ENCODE measurements at places on chromosomes 7 and 10.

DNA sequence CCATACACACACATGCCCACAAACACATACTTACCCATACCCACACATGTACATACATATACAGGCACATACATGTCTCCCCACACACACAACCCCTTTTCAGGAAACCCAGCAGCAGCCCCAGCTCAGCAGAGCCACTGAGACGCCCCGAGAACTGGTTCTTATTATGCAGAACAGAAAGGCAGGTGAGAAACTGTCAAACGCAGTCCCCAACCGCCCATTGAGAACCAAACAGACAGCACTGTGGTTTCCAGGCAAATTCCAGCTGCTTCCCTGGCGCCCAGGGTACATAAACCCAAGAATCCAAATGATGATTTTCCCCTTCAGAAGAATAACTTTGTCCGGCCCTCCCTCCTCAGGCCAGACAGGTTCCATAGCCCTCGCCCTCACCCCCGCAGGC, 366.6 kb upstream of the ZMIZ1 start:
- DNase-seq, result no peak

DNA sequence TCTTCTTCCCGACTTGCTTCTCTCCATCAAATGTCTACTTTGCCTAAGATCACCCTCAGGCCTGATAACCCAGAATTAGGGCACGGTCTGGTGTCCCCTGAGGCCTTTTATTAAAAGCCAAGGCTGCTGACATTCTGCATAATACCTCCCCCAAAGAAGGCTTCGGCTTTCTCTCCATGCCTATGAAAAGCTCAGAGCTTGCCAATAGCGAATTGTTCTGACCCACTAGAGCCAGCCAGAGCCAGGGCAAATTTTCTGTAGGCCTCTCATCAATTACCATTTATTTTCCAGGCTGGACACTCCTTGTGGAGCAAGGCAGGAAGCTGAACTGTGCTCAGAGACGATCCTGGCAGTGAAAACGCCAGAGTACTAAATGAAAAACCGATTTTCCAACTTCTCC, 64.3 kb upstream of the ADRB1 start:
- DNase-seq, result no peak

DNA sequence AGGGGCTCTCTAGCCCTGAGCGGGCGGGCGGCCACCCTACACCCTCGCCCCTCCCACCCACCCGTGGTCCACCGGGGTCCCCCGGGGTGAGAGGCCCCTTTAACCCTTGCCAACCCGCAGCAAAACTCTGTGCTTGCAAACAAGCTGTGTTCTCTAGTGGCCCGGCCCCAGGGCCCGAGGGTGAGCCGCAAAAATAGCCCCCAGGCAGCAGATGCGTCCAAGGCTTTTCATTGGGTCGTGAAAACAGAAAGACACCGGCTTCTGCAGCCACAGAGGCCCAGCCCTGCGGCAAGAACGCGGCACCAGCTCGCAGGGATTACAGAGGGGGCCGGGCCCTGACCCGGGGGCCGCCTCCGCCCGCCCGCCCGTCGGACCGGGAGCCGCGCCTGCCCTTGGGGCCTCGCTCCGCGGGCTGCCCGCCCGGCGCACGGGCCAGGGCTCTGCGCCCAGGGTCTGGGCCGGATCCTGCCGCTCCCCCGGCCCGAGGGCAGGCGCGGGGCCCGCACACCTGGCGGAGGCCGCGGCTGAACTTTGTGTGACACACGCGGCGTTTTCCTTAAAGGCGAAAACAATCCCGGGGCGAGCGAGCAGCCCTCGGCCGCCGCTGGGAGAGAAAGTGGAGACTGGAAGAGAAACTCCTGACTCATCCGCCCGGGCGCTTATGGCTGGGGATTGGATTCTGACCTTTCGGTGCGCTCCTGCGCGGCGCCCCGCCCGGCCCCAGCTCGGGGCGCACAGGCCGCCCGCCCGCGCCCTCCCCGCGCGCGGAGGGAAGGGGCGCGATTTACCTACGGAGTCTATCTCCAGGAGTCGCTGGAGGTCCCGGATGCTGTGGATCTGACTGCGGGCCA, 2.8 kb downstream of the PDGFA start:
- DNase-seq, result no peak

- no peak for DNase-seq
Measured at GRCh38 chr10:109957092-109957797, 33.9 kb upstream of the XPNPEP1 start.

- DNase-seq, result peak; percentile 12
Measured at GRCh38 chr10:95560278-95561176, 644 bp downstream of the SORBS1 start.

DNA sequence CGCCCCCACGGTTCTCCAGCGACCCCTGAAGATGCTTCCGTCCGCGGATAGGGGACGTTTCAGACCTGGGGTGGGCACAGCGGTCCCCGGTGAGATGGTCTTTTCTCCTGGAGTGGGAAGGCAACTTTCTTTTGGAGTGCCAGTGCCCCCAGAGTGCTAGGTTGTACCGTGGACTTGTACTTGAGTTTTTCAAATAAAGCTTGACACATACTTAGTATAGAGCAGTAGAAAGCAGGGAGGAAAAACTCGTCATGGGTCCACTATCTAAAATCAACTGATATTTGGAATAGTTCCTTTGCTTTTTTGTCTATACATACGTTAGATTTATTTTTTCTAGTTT, 28.4 kb downstream of the RBM20 start:
- no peak for DNase-seq

DNA sequence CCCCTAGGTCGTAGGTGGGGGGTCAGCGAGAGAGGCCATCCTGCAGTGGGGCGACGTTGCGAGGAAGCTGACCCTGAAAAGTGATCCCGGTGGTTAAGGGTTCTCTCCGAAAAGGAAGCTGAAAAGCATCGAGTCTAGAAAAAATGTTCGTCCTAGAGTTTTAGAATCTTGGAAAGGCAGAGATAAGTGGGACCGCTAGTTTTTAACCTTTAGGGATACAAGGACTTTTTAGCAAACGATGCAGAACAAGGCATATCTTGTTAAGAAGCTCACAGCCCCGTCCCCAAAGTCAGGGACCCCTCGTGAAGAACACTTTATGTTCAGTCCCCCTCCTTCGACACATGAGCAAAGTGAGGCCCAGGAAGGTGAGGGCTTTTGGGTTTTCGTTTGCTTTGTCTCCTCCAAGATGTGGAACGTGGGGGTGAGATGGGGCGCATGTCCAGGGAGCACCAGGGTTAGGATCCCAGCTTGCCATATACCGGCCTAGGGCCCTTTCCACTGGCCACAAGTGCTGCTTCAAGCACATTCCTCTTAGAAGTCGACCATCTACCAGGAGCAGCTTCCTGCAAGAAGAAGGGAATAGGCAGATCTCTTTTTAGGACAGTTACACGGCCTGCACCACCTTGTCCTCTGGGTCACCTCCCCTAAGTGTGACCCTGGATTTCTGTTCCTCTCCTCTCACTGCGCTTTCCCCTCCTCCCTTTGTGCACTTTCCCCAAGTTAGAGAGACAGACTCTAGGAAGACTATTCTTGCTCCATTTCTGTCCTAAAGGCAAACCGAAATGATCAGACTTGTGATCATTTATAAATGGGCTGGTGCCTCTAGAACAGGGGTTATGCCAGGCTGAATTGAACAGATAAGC, 969 bp downstream of the SLC35G1 start:
- no peak for DNase-seq

GRCh38 chr10:50540069-50540825, 83.5 kb downstream of the SGMS1 start:
- DNase-seq, result no peak

- no peak for DNase-seq
Measured at GRCh38 chr10:100567249-100567648, 31.5 kb downstream of the HIF1AN start.

DNA sequence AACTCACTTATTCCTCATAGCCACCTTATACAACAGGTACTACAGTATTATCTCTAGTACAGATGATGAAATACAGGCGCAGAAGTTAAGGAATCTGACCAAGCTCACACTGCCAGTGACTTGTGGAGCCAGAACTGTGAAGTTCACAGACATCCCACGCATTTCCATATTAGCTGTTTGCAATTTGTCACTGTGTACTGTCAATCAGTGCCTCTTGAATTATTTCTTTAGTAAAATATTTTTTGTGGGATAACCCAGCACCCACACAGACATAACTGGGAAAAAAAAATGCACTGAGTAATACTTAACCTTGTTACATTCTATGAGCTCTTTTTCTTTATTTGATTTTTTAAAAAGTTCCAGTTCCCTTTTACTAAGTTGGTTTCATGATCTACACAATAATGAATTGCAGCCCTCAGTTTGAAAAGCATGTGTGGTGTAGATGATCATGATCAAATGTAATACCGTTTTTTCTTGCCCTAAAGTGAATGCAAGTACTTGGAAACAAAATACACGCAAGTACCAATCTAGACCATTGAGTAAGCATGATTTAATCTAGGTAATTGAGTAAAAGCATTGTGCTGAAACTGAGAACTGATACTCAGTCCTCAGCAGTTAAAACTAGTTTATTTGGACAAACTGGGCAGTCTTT, 14.1 kb downstream of the CUL1 start:
- DNase-seq, result no peak

DNA sequence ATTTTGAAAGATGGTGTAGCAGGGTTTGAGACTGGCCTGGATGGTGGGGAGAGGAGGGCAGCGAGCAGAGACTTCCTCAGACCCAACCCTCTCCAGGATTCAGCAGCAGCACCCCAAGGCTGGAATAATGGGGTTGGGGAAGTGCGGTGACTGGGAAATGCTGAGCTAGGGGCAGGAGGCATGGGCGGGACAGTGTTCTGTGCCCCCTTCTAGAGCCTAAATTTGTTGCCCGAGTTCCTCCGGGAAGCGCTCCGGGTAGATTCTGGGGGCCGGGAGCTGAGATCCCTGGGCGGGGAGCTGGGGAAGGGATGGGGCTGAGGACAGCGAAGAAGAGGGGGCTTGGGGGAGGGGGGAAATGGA, at the start of gene CHAT:
TSS of gene CHAT (plus strand) at position 156 of the 360 bp plus-strand sequence. CDS start at position 309, 153 bp downstream.
- DNase-seq, result no peak

DNA sequence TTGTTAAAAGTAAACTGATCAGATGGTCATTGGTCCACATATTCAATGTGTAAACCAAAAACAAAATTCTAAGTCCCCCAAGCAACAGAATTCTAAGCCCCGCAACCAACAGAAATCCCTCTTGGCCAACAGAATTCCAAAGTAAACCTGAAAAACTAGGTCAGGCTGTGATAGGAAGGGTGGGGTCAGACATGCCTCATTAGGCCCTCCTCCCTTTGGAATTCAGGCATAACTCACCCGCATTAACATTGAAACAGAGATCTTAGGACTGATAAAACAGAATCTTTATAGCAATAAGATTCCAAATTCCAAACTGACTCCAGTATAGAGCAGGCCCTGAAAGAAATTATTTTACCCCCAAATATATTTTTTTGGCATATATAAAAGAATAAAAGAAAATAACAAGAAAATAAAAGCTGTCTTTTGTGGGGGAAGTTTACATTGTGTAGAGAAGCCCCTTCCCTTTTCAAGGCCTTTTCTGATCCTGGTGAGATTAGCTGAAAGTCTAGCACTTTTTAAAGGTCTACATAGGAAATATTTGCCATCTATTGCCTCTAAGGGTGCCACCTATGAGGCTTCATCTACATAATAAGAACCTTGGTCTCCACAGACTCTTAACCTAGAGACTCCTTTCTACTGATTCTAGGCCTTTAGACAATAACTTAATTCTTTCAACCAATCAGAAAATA, 30.5 kb downstream of the GNAT3 start:
- DNase-seq, result no peak

- DNase-seq, result no peak
Measured at GRCh38 chr10:98525969-98526368, 79.2 kb upstream of the HPS1 start.

DNA sequence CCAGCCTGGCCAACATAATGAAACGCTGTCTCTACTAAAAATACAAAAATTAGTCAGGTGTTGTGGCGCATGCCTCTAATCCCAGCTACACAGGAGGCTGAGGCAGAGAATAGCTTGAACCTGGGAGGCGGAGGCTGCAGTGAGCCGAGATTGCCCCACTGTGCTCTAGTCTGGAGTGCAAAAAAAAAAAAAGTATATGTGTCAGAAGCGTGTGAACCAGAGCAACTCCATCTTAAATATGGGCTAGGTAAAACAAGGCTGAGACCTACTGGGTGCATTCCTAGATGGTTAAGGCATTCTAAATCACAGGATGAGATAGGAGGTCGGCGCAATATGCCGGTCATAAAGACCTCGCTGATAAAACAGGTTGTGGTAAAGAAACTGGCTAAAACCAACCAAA, 6.2 kb downstream of the CCL24 start:
- no peak for DNase-seq

DNA sequence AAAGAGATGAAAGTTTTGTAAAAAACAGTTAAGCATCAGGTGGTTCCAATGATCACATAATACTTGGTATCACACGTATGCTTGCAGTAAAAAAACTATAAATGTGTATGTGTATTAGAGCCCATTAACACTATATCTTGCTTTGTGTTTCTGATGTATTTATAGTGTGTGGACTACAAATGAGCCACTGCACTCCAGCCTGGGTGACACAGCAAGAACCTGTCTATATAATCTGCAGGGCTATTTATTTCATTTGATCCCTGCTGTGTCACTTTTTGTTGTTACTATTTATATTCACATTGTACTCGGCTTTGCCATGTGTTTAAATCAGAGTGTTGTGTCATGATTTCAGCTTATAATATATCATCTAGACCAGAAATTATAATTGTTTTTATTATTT, 487.8 kb upstream of the TEX47 start:
- no peak for DNase-seq

- DNase-seq, result no peak
Measured at GRCh38 chr10:34964166-34964800, 125.9 kb downstream of the CUL2 start.

- DNase-seq, result no peak
Measured at GRCh38 chr10:78808286-78808685, 260.5 kb upstream of the ZMIZ1 start.

Data from stimulated activated CD8-positive, alpha-beta memory T cell treated with anti-CD3 and anti-CD28 coated beads, Interleukin-15, amount 100 ng/mL, for 1 hour (primary cell).